ENCODE measurements at places on chromosomes 12 and 14.
A peak's percentile ranks its signal among the peaks of the same experiment; 100 is the strongest.

GRCh38 chr14:101227611-101228594 lies 324.4 kb upstream of the RTL1 start:
- H3K27me3 ChIP-seq, result no peaks in the 10 kb centered on the region
- no peak for DNase-seq
- H3K4me3 ChIP-seq, result no peak overlapping the region
- H3K4me1 ChIP-seq, result peaks cover 36% of the 10 kb centered on the region
- no peak overlapping the region for H3K27ac ChIP-seq
- H3K36me3 ChIP-seq, result no peaks in the 10 kb centered on the region

GRCh38 chr12:57935331-57935730 lies 6.0 kb upstream of the ATP23 start:
- H3K27ac ChIP-seq, result no peak overlapping the region
- H3K4me3 ChIP-seq, result peak overlapping the region; percentile 60
- no peaks in the 10 kb centered on the region for H3K4me1 ChIP-seq
- H3K36me3 ChIP-seq, result no peaks in the 10 kb centered on the region
- DNase-seq, result no peak

- peaks cover 7% of the 10 kb centered on the region for H3K4me1 ChIP-seq
- no peak overlapping the region for H3K27ac ChIP-seq
- DNase-seq, result no peak
- no peak overlapping the region for H3K4me3 ChIP-seq
- H3K27me3 ChIP-seq, result no peaks in the 10 kb centered on the region
Measured at GRCh38 chr12:64739778-64740177, 19.4 kb downstream of the GNS start.

DNA sequence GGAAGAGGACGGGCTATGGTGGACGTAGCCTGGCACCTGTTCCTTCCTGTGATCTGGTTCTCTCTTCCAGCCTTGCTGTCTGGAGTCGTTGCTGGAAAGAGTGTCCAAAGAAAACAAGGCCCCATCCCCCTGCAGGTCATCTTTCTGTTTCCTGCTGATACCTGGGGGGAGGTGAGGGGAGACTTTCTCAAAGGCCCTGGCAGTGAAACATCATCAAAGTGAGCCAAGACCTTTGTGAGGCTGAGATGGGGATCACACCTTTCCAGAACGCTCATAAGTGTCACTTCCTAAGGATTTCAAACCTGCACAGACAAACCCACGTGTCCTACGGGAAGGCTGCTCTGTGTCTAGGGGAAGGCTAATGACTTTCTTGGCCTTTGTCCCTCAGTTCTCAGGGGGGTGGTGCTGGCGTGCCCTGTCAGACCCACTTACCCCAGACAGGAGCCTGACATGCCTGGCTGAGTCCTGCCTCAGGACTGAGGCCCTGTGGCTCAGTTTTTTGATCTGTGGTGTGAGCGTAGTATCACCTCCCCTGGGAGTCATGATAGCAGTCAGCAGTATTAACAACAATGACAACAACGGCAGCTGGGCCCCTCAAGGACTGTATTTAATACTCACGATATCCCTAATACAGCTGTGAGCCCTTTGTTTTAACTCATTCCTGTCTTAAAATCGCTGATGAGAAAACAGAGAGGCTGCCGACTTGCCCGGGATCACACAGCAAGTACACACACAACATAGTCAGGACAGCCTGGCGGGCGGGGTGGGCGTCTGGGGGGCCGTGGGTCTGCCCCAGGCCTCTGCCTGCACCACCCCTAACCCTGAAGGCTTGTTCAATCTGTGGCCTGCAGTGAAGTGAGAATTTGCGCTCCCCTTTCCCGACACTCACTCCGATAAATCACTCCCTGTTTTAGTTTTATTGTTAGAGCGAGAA lies 235.2 kb downstream of the SLC41A2 start:
- no peaks in the 10 kb centered on the region for H3K4me1 ChIP-seq
- H3K27ac ChIP-seq, result peak overlapping the region; percentile 9
- no peak for DNase-seq
- H3K4me3 ChIP-seq, result no peak overlapping the region
- no peaks in the 10 kb centered on the region for H3K36me3 ChIP-seq

GRCh38 chr12:117587631-117588287 lies 226.3 kb upstream of the NOS1 start:
- no peaks in the 10 kb centered on the region for H3K36me3 ChIP-seq
- no peaks in the 10 kb centered on the region for H3K27me3 ChIP-seq
- no peak overlapping the region for H3K4me3 ChIP-seq
- H3K27ac ChIP-seq, result no peak overlapping the region
- peak; percentile 49 for DNase-seq

DNA sequence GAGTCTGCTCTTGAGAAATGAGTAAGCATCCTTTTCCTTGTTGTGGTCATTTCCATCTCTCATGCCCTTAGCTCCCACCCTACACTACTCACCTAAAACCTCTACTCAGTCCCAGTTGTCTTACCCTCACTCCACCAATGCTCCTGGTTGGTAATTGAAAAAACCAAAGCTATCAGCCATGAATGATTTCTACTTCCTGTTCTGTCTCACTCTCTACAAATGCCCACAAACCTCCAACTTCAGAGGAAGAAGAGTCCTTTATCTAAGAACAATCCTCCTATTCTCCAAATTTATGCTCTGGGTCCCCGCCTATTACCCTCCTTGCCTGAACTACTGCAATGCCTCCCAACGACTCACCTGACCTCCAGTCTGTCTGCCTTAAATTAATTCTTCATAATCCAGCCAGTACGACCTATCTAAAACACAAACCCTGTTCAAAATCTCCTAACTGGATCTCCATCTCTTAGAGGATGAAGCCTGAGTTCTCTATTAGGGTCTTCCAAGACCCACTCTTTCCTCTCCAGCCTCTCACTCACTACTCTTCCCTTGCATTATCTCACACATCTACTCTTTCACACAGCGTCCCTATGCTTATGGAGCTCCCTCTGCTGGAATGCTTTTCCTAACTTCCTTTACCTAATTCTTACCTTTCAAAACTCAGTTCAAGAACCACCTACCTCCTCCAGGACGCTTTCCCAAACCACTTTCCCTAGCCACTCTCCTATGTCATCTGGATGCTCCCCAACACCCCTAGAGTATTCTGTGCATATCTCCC lies 2.2 kb downstream of the DHRS1 start:
- DNase-seq, result peak; percentile 67
- peaks cover 8% of the 10 kb centered on the region for H3K36me3 ChIP-seq
- no peaks in the 10 kb centered on the region for H3K27me3 ChIP-seq
- H3K27ac ChIP-seq, result peak overlapping the region; percentile 56

- H3K27ac ChIP-seq, result no peak overlapping the region
- H3K4me1 ChIP-seq, result no peaks in the 10 kb centered on the region
- H3K4me3 ChIP-seq, result no peak overlapping the region
- H3K36me3 ChIP-seq, result no peaks in the 10 kb centered on the region
- DNase-seq, result no peak
Measured at GRCh38 chr14:87079416-87079815, 913.6 kb downstream of the GALC start.

DNA sequence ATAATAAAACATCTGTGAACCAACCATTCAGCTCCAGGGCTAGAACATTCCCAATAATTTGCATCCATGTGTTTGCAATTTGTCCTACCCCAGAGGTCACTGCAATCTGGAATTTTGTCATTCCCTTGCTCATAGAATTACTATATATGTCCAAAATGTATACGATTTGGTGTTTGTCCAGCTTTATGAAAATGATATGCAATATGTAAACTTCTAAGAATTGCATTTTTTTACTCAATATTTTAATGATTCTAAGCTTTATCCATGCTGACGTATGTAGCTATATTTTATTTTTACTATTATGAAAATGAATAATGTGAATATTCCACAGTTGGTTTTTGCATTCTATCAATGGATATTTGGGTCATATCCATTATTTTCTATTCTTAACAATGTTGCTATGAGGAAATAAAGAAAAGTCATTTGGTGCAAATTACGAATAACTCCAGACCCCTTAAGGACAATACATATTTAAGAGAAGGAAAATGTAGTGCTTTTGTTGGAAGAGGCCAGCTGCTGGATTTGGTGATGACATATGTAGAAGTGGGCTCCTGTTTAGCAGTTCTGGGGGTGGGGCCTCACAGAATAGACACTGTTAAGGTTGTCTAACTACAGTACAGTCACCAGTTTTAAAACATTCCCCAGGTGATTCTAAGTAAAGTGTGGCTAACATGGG lies 139.4 kb downstream of the SLC38A4 start:
- no peaks in the 10 kb centered on the region for H3K27me3 ChIP-seq
- H3K27ac ChIP-seq, result no peak overlapping the region
- no peaks in the 10 kb centered on the region for H3K36me3 ChIP-seq
- no peak overlapping the region for H3K4me3 ChIP-seq
- no peaks in the 10 kb centered on the region for H3K4me1 ChIP-seq

- H3K4me3 ChIP-seq, result no peak overlapping the region
- H3K36me3 ChIP-seq, result no peaks in the 10 kb centered on the region
Measured at GRCh38 chr12:95577820-95578219, 26.5 kb upstream of the USP44 start.

- H3K4me1 ChIP-seq, result no peaks in the 10 kb centered on the region
- no peak within 1 kb of the TSS for H3K27ac ChIP-seq
- H3K27me3 ChIP-seq, result no peaks in the 10 kb centered on the region
- no peaks in the 10 kb centered on the region for H3K36me3 ChIP-seq
- no peak for DNase-seq
Measured at GRCh38 chr14:70641548-70642302, at the start of gene TTC9. Gene TTC9, plus strand, starts transcription at chr14:70641916. Its CDS starts 214 bp downstream, at chr14:70642130.
